Spleen (tissue), 13 donors: ENCODE measurements at places on chromosomes 16 and 17. TPM values are rescaled to one million over a fixed set of nuclear protein-coding genes. Genes with fewer than 3 reads are reported as not detected.

The MAPK7 gene
- 15.1 TPM for polyA plus RNA-seq

DNA sequence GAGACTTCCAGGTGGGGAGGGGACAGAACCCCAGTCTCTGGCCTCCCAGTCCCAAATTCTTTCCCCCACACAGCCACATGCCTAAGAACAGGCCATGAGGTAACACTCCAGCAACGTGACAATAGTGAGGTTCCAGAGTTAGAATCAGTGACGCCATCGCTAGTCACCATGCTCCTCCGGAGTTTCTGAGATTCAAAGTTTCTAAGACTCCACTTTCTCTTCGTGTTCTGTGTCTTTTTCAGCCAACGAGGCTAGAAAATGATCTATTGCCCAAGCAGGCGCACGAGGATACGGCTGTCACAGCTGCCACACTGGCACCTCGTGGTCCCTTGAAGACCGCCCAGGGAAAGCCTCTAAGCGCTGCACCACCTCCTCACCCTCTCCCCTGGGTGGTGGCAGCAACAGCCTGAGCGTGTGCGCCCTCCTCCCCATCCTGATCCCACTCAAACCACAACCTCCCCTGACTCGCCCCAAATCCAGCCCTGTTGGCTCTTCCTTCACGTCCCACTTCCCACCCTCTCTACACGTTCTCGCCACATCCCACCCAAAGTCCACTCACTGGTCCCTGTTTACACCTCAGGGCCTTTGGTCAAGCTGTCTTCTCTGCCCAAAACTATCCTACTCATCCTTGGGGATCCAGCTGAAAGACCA is 1.0 kb downstream of the MCRIP1 start:
- DNase-seq = peak; percentile 83

GRCh38 chr16:50977138-50977537 is 173.9 kb downstream of the SALL1 start:
- no peak for DNase-seq

The SYT17 gene
- polyA plus RNA-seq = 1.5 TPM

DNA sequence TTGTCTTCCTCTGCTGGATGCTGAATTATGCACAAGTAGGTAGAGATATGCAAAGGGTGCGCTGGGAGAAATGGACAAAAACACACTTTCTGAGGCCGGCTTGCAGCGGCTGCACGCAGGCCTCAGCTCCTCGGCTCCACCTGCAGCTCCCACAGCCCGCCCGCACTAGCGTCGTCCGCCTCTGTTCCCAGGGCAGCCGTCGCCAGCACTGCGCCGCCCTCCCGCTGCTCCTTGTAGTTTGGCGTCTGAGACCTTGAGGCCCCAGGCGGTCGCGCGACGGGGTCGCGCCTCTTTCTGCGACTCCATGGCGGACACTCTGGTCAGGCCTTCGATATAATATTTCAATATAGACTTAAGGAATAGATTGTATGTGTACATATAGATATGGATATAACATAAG is 24.8 kb downstream of the SLFN12 start:
- no peak for DNase-seq

GRCh38 chr17:74467221-74467951 is 952 bp downstream of the CD300A start:
- no peak for DNase-seq

DNA sequence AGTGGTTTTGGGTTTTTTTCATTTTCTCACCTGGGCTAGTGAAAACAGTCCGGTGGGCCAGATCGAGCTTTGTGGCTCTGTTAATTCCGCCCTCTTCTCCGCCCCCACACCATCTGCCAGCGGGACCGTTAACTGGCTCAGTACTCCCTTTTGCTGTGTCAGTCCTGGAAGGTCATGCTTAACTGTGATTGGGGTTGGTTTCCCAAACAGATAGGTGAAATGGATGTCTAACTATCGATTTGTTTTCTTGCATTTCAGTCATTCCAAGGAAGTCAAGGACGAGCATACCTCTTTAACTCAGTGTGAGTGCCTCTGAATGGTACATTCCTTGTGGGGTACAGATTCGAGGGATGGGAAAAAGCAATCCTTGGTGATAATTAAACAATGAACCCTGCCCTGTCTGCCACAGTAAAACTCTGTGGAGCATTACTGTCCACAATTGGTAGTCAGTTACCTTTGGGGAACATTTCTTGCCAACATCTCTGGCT is 56.7 kb downstream of the YPEL2 start:
- DNase-seq = no peak

GRCh38 chr17:45677770-45678169 is 106.3 kb upstream of the CRHR1 start:
- DNase-seq = no peak

The ASPSCR1 gene
- 33.7 TPM for polyA plus RNA-seq
